COR-L47 (cell line): ENCODE measurements at places on chromosomes 12 and 14.

- no peak for DNase-seq
Observed at GRCh38 chr14:56816574-56817391, 6.5 kb upstream of the OTX2 start.

DNA sequence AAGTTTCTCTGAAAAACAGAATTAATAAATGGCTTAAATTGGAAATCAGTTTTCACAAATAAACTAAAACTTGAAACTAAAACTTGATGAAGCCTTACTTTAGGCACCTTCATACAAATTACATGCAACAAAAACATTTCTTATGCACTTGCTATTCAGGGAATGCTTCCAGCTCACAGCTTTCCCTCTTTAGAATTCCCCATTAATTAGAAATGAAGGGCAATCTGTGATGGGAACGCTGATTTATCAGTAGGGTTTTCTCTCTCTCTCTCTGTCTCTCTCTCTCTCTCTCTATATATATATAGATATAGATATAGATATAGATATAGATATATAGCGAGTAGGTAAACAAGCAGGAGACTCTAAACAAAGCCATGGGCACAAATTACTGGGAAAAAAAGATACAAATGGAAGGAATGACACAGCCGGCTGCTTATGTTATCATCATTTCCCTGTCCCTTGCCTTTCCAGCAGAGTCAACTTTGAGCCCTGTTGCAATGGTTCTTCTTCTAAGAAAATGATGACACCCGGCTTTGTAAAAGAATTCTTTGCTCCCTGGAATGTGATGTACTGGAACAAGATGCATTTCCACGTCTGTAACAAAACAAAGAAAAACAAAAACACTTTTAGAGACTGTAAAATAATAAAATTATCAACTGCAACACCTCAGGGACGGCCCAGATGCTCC lies 1121.6 kb upstream of the TMEM132C start:
- DNase-seq, result no peak

- no peak for DNase-seq
Observed at GRCh38 chr14:61140872-61141271, 140.3 kb downstream of the TMEM30B start.

- DNase-seq, result no peak
Observed at GRCh38 chr14:51365241-51365965, 125.4 kb downstream of the TMX1 start.

- no peak for DNase-seq
Observed at GRCh38 chr14:90700933-90701776, 115.1 kb downstream of the TTC7B start.

- no peak for DNase-seq
Observed at GRCh38 chr14:47346849-47347248, 328.6 kb downstream of the MDGA2 start.

GRCh38 chr12:94157981-94158411 lies 9.6 kb downstream of the PLXNC1 start:
- DNase-seq, result peak; percentile 65

GRCh38 chr12:65113621-65114035 lies 7.5 kb downstream of the WIF1 start:
- no peak for DNase-seq

DNA sequence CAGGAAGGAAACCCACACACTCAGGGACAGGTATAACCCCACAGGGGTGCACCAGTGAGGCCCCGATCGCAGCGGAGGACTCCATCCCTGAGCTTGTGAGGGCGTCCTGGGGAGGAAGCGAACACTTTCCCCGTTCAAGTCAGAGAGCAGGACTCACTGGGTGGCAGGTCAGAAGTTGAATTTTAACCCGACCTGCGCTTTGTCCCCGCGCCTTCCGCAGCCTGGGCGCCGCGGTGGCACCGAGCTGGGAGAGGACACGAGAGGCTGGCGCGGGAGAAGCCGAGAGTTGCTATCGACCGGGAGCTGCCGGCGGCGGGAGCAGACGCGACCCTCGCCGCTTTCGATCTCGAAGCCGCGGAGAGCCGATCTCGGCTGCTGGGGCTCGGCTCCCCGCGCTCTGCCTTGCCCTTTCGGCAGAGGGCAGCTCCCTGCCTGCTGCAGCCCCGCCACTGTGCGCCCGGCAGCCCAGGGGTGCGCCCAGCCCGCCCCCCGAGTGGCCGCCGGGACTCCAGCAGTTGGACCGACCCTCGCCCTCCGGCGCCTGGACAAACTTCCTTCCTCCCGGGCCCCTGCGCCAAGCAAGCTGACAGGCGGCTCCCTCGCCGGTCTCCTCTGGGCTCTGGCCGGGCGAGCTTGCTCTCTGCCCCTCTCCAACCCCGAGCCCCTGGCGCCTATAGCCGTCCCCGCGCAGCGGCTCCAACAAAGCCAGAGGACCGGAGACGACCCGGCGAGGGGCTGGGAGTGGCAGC lies 918 bp downstream of the LIN7A start:
- DNase-seq, result peak; percentile 34

DNA sequence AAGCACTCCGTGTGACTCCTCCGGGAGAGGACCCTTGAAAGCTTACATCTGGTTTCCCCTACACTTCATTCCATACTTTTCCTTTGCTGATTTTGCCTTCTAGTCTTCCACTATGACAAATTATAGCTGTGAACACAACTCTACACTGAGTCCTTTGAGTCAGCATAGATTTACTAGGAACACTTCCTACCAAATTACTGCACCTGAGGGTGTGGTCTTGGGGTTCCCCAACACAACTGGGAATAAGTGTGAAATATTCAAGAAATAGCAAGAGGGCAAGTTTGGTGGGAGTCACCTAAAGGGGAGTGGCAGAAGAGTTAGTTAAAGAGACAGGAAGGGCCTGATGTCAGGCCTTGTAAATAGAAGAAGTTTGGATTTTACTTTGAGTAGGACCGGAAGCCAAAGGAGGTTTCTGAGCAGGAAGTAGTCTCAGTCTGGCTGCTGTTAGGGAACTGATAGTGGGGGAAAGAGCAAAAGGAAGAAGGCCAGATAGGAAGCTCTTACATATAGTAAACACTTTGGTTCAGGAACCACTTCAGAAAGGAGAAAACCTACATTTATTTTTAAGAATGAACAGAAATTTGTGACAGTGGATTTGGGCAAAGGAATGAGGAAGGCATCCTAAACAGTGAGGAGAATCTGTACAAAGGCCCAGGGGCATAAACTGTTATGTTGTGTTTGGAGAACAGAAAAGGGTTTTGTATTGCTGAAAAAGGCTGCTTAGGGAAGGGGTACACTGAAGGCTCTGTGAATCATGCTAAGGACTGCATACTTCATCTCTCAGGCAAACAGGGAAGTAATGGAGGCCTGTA lies 14.2 kb downstream of the SEL1L start:
- no peak for DNase-seq

- DNase-seq, result peak; percentile 35
Observed at GRCh38 chr14:93160353-93160801, 24.3 kb downstream of the MOAP1 start.

DNA sequence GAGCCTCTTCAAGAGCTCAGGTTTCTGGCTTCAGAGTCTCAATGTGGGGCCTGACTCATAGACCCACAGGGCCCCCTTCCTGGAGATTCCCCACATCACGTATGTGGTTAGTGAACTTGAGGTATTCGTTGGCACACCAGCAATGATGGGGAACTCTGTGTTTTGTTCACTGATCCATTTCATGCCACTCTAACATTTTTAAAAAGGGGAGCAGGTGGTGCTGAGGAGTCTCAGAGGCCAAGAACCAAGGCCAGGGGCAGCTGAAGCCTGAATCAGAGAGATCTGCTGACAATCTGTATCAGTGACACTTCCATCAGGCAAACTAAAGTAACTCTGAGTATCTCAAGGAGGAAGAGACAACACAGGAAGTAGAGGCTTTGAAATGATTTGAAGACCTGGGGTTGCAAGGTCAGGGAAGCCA lies 323.4 kb downstream of the VRK1 start:
- DNase-seq, result no peak

DNA sequence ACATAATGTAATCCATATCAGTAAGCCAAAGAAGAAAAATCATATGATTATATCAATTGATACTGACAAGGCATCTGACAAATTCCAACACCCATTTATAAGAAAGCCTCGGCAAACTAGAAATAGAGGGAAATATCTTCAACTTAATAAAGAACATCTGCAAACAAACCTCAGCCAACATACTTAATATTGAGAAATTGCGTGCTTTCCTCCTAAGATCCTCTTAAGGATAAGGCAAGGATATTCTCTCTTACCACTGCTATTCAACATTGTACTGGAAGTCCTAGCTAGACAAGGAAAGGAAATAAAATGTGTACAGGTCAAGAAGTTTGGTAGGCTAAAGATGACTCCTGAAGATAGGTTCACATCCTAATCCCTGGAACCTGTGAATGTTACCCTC lies 115.9 kb downstream of the DERA start:
- no peak for DNase-seq

DNA sequence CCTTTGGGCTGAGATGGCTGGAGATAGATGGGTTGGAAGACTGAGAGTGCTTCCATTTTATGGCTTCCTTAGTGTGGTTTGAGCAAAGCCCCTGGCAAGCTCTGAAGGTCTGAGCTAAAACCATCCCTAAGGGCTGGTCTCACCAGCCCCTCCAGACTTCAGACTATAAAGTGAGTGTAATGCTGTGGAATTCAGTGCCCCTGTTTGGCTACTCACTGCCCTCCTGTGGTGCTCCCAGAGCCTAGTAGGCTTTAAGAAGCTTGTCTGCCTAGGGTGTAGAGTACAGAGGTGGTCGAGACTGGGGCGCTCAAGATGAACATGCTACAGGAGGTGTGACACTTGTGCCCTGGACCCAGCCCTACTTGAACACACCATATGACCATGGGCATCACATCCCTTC lies 246.7 kb upstream of the FKBP4 start:
- DNase-seq, result no peak

DNA sequence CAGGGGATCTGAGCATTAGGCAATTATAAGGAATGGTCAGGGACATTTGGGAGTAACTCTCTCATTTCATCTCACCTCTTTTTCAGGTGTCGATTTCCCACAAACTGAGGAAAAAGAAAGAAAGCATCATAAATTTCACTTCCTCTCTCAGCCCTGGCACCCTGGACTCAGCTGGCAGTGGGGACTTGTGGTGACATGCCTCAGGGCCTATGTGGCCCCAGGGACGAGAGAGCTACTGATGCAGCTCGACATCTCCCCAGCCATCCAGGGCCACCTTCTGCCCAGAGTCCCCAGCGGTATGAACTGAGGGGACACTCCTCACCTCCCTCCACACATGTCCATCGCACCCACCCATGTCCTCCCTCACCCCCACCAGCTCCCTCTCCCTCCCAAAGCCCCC lies 11.7 kb downstream of the TNFRSF1A start:
- DNase-seq, result no peak

DNA sequence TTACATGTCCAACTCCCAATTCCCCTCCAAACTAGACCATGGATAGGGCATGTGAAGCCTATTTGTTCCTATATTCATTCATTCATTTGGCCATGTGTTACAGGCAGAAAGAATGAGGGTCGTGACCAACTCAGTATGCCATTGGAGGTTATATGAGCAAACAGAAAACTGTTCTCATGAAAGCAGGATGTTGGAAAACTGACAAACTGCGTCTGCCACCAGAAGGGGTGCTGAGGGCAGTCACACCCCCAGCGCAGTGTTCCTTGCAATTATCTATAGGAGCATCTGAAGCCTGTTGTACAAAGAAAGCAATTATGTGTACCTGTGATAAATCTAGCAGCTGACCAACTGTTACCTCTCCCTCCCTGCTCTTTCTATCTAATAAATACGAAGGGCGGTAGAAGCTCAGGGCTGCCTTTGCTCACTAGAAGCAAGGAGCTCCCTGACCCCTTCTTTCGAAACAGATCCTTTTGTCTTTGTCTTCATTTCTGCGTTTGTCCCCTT lies 21.1 kb downstream of the ENTPD5 start:
- DNase-seq, result peak; percentile 18

DNA sequence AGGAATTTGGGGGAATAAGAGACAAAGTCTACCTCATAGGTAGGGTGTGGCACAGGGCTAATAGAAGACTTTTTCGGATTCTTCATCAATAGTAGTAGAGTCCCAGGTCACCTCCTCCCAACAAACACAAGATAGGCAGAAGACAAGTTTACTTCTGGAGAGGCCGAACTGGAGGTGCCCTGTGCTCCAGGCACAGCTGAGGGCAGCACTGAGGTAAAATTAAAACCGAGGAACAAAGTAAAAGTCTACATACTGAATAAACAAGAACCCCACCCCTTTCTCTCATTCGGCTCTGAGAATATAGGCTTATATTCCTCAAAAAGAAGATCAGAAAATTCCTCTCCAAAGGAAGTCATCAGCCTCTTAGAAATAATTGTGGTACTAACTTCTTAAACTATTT lies 161.5 kb downstream of the SEC23A start:
- no peak for DNase-seq

DNA sequence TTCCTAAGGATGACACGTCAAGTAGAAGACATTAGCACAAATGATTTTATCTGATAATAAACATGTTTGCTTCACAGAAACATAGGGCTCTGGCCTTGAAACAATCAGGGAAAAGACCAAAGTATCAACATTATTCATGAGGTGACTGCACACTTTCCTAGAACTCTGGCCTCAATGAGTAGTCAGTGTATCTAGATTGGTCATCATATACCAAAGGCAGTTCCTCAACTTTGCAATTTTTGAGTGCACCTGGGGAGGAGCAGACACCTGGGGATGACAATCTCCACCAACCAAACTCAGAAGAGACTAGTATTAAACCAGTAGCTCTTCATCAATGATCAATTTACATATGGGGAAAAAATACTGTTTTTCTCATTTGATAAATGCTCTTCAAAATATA lies 4.5 kb downstream of the EDDM3A start:
- DNase-seq, result no peak

DNA sequence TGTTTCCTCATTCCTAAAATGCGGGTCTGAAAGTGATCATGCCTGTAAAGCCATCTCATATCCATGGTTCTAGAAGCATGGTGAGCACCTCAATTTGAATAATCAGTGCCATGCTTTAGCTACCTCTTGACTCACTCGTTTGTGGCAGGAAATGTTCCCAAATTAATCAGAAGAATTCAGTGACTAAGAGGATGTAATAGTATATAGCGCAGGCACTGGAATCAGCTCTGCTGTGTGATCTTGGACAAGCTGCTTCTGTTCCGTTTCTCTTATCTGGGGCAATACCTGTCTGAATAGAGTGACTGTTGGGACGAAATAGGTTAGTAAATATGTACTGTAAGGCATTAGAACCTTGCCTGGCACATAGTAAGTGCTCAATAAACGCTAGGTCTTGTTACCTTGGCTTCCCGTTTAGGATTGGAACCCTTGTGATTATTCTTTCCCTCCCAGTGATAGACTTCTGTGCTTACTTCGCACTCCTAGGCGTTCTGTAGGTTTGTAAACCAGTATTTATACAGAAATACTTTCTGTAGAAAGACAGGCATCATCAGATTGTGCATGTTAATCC lies 820 bp upstream of the SMAGP start:
- DNase-seq, result no peak
